SK-N-SH (cell line): ENCODE measurements at places on chromosomes 2 and 18. TPM values are rescaled to one million over a fixed set of nuclear protein-coding genes. Genes with fewer than 3 reads are reported as not detected.

TSPYL6 gene
- polyA plus RNA-seq: not detected in 2 replicates

BMP10 gene
- not detected in 2 replicates for polyA plus RNA-seq

AQP12B gene
- not detected in 2 replicates for polyA plus RNA-seq

TUBA3E gene
- polyA plus RNA-seq: not detected in 2 replicates

TXNDC2 gene
- 0.06 and 0.07 TPM in 2 replicates for polyA plus RNA-seq

CAPN10 gene
- 24.0 and 28.1 TPM in 2 replicates for polyA plus RNA-seq

IL36A gene
- not detected in 2 replicates for polyA plus RNA-seq

BCL11A gene
- 1.9 and 2.4 TPM in 2 replicates for polyA plus RNA-seq

HTRA2 gene
- polyA plus RNA-seq: 55.7 and 60.4 TPM in 2 replicates

DNA sequence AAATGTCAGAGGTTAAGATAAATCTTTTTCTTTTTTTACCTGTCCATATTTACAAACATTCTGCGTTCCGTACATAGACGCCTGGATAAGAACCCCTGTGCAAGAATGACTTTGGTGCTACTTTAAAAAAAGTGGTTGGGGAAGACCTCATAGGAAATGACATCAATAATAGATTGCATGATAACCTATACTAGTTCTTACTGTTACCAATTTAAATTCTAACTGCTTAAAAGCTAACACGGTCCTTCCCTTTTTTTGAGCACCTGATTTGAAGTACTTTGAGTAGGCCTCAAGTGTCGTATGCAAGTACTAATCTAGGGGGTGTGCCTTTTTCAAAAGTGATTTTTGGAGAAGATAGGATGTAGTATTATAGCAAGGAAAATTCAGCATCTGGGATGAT, 2.1 kb downstream of the SLC39A10 start:
- no peak for DNase-seq

- no peak for DNase-seq
Observed at GRCh38 chr18:54843314-54843713, 15.0 kb downstream of the RAB27B start.

DNA sequence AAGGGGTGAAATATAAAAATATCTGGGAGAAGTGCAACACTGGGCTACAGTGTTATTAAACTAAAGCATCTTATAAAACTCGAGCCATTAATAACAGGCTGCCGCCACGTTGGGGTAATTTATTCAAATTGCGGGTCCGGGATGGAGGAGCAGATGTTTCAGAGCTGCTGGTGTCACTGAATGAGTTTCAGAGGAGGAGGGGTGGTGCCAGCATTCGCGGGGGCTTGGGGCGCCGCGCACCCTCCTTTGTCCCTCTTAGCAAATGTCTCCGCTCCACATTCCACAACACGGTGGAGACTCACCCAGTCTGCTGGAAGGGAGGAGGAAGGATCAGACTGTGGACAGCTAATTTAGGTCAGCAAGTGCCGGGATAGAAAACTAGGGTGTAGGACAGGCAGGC, 260.5 kb downstream of the CELF4 start:
- DNase-seq: no peak

GRCh38 chr2:23761638-23762037, 165.3 kb downstream of the ATAD2B start:
- no peak for DNase-seq

DNA sequence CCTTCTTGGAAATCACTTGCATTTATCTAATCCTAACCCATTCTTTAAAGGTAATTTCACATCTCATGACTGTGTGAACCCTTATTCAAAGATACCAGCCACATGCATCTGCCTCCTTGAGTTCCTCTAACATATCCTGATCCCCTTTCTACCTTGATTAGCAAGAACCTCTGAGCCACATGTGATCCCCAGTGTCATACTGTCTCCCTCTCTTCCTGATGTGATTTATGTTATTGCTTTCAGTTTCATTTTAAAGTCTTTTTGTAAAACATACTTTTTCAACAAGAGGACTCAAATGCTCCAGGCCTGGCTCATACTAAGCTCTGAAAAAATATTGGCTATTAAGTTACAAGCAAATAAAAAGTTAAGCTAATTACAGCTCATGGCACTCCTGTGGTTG, 470.1 kb downstream of the DLGAP1 start:
- no peak for DNase-seq

DNA sequence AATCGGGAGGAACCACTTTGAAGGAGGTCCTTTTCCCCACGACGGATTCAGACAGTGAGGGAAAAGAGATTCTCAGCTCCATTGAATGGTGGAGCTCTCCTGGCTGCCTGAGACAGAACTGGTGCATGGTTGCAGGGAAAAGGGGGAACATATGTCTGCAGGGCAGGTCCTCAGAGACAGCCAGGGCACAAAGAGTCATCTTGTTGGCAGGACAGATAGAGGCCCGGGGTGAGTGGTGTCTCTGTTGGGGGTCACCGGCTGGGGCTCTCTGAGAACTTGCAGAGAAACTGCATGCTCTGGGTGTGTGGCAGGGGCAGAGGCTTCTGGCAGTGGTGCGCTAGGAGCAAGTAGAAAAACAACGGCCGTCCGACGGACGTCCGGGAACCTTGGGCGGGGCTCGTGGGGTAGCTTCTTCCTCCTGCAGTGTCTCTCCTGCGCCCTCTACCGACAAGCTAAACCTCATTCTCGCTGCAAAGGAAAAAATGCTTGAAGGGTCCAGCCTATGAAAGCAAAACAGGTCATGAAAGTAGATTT, 94.3 kb downstream of the CDCA7 start:
- DNase-seq: peak; percentile 77

DNA sequence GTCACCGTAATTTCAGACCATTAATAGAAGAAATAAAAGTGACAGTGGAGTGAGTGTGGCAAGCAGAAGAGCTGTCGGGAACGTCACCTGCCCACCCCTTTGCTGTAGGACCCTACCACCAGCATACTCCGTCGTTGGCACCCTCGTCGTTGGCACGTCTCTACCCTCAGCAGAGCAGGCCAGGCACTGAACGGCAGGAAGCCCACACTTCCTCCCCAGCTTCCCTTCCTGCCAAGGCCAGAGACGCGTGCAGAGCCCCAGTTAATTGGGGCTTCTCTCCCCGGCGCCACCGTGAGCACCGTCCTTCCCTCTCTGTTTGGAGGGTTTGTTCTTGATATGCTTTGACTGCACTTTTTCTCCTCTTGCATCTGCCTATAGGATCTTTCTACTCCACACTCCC, 27.0 kb upstream of the NFATC1 start:
- no peak for DNase-seq

GRCh38 chr2:12009323-12009905, 263.0 kb downstream of the LPIN1 start:
- no peak for DNase-seq

DNA sequence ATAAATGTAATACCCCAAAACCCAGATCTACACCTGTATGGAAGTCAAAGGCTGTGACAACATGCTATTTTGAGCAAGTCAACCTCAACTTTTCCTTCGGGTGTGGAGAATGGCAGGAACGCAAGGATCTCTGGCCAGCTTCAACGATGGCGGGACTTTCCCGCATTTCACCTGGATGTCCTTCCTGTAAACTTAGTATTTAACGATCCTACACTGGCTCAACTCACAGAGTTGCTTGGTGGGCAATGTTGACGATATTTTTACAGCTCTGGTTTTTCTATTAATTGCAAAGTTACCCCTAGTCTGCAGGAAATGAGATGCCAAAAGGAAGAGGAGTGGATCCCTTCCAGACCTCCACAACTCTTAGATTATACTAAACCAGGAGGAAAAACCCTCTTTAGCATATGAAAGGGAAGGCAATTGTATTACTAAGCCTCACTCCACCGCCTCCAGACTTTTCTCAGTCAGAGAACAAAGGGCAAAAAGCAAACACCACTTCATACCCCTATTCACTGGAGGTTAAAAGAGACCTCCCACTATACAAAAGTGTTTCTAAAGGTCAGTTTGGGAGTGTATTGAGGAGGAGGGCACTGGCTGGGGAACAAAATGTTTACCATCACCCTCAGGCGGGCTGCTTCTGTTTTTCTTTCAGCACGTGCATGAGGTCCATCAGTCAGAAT, 56.5 kb upstream of the ACVR1 start:
- no peak for DNase-seq

DNA sequence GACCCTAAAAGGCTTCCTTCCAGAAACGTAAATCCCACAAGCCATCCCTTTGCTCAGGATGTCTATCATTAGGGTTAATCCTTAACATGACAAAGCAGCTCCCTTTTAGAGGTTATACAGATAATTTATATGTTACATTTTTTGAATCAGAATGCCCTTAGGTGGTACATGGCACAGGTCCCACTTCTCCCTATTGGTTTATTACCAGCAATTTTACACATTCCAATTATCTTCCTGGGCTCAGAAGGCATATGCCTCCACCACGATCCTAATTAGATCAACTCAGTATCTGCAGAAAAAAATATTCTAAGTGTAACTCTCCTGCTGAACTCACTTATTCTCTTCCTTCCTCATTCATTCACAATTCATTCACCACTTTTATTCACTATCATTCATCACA, 507.0 kb upstream of the MAP2 start:
- no peak for DNase-seq

GRCh38 chr2:107817378-107817777, 9.3 kb upstream of the RGPD4 start:
- DNase-seq: no peak

DNA sequence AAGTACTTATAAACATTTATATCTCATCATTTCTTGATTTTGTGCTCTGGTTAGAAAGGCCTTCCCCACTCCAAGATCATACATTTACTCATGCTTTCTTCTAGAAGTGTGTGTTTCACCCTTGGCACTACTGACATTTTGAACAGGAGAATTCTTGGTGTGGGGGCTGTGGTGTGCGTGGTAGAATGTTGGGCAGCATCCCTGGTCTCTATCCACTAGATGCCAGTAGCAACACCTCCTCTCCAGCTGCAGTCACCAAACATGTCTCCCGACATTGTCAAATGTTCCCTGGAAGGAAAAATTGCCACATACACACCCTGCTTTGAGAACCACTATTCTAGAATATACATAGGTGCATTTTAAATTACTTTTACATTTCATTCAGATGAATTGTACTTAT, 8.7 kb upstream of the TGIF1 start:
- peak; percentile 40 for DNase-seq

DNA sequence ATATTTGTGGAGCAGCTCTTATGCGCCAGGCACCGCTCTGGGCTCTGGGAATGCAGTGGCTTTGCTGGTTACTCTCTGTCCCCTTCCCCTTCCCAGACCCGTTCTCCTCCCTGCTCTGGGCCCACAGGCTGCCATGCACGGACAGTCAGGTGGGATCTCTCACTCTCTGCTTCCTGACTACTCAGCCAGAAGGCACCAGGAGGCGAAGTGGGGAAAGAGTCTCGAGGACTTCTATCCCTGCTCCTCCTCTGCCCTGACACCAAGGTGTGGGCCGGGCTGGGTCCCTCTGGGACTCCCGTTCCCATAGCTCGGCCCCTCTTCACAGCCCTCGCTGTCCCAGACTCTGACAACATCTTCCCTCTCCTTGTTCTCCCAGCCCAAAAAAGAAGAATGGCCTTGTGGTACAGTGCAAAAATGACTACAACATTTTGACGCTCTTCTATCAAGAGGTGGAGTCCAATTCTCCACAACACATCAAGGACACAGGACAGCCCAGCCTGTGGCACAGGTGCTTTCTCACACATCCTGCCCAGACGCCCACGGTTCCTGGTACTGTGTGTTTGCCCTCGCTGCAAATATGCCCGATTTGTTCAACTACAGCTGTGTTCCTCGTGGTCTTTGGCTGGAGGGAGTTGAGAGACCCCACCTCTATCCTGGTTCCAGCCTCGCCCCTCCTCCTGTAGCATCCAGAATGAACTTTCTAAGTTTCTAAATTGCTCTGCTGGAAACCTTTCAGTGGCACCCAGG, 14.0 kb upstream of the DUSP2 start:
- DNase-seq: no peak

GRCh38 chr2:158953926-158954763, 14.3 kb upstream of the TANC1 start:
- peak; percentile 70 for DNase-seq

DNA sequence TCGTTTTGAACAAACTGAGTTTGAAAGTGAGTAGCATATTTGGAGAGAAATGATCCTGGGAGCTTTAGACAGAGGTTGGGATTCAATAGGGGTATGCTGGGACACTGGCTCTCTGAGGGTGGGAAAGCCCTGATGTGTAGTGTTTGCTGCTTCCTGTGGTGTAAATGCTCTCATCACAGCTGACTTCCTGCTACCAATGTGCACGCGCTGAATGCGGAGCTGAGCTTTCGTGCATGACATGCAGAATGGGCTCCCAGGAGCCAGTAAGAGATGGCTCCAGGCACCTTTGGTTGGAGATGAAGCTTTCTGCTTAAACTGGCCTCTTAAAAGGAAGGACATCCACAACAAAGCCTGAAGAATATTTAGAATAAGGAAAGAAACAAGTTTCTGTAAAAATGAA, 224.1 kb upstream of the CCDC150 start:
- DNase-seq: no peak

DNA sequence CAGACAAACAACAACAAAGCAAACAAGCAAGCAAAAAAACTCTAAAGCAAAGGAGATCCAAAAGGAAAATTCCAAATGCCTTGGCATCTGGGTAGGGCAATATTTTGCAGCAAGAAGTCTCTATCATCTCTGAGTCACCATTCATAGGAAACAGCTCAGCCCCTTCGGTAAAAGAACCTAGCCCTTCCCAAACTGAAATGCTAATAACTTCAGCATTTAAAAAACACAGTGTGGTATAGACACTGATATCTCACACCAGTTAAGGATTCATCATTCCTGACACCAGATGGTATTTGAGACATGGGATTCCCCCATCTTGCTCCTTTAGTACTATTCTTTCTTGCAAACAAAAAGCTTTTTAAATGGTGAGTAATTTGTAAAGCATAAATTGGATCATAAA, 491.8 kb downstream of the TXNL1 start:
- no peak for DNase-seq

GRCh38 chr2:26223018-26223417, 21.4 kb downstream of the HADHA start:
- no peak for DNase-seq

DNA sequence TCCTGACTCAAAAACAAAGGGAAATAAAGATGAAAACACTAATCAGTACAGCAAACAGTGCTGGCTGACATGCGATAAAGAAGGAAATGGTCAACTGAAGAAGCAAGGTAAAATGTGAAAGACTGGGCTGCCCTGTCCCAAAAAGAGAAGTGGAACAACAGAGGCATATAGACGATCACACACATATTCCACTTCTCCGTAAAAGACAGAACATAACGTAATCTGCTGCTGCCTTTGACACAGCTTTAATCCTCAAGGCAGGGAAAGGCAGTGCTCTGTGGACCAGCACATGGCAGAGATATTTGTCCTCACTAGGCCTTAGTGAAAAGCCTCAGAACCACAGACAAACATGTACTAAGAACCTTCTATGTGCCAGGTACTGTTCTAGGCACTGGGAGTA, 24.3 kb upstream of the REL start:
- DNase-seq: no peak

DNA sequence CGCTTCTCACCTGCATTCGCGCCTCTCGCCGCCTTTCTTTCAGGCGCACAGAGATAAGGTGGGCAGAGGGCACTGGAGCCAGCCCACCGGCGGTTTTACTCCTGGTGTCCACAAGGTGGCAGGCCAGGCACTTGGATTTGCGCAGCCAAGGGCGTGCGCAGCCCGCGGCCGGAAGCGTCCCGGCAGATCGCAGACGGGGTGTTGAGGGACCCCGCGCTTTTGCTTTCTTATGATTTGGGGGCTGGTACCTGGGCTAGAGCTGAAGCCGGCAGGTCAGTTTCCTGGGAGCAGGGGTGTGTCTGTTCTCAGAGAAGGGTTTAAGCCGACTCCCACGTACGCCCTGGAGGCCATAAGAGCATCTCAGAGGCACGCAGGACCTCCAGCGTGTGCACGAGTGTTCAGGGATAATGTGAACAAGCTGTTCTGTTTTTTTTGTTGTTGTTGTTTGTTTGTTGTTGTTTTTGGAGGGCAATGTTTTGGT, 305.6 kb upstream of the CXCR4 start:
- DNase-seq: peak; percentile 85
